ENCODE measurements at places on chromosomes 5 and 9.

GRCh38 chr5:40578501-40579451 is 100.9 kb upstream of the PTGER4 start:
- DNase-seq: no peak

- no peak for DNase-seq
These were observed 5.8 kb upstream of the ISL1 start for GRCh38 chr5:51377151-51378060.

DNA sequence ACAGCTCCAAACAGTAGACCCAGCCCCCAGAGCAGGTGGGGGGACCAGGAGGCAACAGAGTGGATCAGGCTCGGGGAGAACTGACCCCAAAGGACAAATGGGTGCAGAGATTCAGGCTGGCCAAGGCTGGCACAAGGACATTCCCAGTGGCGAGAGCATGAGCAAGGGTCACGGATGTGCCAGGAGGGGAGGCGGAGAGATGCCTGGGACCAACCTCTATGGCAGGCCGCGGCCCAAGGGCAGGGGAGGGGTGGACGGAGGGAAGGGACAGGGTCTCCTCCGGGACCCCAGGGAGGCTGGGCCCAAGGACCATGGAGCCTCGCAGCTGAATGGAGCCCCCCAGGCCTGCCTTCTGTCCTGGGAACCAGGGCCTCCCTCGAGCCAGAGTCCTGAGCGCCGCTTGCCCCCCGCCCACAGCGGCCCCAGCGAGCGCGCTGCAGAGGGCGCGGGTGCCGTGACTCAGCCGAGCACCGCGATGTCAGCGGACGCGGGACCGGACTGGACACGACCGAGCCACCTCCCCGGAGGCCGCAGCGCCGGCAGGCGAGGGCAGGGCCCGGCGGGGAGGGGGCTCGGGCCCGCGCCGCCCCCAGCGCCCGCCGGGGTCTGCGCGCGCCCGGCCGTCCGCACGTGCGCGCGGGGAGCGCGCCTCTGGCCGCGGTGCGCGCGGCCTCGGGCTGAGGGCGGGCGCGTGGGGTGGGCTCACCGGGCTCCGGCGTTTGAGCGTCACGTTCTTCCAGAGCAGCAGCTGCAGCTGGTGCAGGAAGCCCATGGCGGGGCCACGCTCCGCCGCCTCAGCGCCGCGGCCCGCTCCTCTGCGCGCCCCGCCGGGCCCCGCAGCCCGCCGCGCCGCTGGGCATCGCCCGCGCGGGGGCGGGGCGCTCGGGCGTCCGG is at the start of gene ABCA2:
TSS of gene ABCA2 (minus strand) at position 869 of the 894 bp plus-strand sequence. CDS start at position 772, 97 bp downstream.
- DNase-seq: no peak

- peak; percentile 88 for DNase-seq
These were observed 88.7 kb downstream of the BASP1 start for GRCh38 chr5:17305964-17306725.

DNA sequence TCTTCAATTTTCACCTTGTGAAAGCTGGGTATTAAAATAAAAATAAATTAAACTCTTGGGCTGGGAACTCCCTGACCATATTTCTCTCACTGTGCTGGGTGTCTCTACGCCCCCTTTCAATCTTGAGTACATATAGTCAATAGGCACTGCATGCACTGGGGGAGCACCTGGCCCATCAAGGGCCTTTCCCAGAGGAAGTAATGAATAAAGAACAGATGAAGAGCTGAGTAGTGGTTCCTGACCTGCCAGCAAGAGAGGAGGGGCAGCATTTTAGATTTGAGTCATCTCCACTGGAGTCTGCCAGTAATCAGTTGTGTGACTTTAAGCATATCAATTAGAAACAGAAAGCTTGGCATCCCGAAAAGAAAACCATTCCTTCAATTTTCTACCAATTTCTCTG is 6.2 kb downstream of the MAPKAP1 start:
- peak; percentile 31 for DNase-seq

GRCh38 chr5:111384220-111384619 is 128.1 kb downstream of the STARD4 start:
- DNase-seq: peak; percentile 8

GRCh38 chr5:82812575-82812974 is 264.6 kb downstream of the TMEM167A start:
- DNase-seq: peak; percentile 36

GRCh38 chr5:129459450-129459776 is 685 bp upstream of the ADAMTS19 start:
- DNase-seq: no peak

- no peak for DNase-seq
These were observed 187.4 kb upstream of the ELL2 start for GRCh38 chr5:96149021-96149420.

DNA sequence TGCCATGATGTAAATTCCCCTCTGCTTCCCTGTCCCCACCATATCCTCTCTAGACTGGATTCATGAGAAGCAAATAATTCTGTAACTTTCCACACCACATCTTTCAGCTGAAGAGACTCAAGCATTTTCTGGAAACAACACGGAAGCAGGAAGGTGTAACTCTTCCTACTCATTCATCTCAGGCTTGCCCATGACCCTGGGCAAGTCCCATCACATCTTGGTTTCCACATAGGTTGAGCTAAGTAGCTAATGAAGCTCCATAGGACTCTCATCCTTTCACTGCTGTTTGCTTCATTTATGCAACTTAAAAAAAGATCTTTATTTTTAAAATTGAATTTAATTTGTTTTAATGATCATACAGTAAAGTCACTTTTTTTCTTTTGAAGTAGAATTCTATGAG is 32.7 kb upstream of the STARD4 start:
- DNase-seq: no peak

DNA sequence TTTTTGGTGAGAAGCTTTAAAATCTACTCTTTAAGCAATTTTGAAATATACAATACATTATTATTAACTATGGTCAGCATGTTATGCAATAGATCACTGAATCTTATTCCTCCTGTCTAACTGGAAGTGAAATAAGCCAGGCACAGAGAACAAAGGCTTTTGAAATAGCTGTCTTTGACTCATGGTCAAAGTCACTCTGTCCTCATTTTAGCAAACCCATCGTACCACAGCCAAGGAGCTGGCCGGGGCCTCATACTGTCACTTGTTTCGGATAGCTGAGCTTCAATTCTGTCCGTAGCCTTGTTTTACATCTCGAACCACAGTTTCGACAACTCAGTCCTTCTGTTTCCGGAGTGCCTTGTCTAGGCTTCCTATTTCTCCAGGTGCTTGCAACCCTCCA is 19.2 kb downstream of the ADCY2 start:
- DNase-seq: no peak

DNA sequence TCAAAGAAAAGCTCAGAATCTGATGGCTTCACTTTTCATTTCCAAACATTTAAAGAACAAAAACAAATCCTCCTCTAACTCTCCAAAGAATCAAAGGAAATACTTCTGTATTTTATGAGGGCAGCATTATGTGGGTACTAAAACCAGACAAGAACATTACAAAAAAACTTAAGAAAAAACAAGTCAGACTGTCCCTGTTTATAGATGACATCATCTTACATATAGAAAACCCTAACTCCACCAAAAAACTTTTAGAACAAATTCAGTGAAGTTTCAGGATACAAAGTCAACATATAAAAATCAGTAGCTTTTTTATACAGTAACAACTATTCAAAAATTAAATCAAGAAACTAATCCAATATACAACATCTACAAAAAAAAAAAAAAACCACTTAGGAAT is 136.2 kb downstream of the PJA2 start:
- no peak for DNase-seq

DNA sequence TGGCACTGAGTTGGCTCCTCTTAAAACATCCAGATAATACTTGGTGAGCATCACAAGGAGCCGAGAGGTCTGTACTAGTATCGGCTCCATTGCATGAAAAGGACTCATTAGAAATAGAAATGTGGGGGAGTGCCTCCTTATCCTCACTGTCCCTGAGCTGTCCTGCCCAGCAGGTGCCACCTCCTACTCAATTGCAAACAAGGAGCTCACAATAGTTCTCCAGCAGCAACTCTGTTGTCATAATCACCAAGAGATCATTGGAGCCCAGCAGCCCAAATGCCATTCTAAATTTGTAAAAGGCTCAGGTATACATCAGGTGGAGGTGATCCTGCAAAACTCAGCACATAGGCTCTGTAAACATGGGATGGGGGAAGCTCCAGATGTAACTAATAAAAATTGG is 99.1 kb downstream of the PLK2 start:
- no peak for DNase-seq

DNA sequence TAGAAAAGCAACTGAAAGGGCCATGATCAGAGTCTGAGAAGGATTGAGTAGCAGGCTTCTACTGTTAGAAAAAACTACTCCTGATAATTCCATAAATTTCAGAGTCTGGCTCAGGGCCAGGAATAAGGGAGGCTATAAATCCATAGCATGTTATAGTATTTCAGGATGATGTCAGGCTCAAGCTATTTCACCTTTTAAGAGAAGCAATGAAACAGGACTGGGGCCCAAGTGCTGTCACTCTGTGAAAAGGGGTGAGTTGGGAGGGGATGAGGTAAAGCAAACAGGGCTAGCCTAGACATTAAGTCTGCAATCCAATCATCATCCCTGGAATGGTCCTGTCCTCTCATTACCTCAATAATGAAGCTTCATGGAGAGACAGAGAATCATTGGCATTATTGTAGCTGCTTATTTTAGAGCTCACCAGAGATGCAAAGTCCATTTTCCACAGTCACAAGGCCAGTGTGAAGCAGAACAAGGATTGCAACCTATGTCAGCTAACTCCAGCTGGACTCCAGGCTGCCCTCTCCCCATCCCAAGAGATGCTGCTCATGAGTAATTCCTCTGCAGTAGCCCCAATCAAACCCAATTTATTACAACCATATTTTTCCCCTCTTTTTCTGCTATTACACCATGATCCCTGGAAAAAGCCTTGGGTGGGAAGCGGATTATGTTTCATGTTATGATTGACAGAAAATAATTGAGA is 56.0 kb downstream of the PAPPA start:
- no peak for DNase-seq

DNA sequence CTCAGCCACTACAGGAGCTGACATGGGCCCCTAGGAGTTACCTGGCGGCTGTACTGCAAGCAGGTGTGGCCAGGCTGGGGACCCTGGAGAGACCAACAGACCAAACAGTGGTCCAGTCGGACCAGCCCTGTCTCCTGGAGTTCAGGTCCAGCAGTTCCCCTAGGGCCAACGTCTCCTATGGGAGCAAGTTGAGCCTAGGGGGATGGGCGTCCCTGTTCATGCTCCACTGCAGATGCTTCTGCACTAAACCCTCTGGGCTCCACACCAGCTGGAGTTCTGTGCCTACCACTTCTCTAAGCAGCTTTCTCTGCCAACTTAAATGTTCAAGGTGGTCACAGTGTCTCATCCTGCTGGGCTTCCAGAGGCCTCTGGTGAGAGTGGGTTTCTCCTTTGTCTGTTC is 20.6 kb upstream of the OMD start:
- DNase-seq: no peak

GRCh38 chr5:118796081-118796480 is 192.3 kb downstream of the DTWD2 start:
- DNase-seq: no peak

Data from astrocyte of the spinal cord (primary cell).